ENCODE measurements at places on chromosomes 7 and 10.

DNA sequence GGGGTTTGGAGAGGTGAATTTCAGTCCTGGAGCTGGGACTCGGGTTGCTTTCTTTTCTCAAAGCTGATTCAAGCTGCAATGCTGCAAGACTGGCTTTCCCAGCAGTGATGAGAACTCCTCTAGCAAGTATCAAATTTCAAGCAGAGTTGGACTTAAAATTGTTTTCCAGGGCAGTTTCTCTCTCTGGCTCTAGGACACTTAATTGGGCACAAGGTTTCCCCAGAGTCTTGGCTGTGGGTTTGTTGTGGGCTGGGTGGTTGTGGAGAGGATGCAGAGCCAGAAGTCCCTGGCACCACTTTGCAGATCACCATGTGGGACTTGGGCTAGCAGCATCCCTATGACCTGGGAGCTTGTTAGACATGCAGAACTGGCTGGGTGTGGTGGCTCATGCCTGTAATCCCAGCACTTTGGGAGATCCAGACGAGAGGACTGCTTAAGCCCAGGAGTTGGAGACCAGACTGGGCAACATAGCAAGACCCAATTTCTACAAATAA lies 16.8 kb downstream of the AKR1B15 start:
- no peak for DNase-seq

DNA sequence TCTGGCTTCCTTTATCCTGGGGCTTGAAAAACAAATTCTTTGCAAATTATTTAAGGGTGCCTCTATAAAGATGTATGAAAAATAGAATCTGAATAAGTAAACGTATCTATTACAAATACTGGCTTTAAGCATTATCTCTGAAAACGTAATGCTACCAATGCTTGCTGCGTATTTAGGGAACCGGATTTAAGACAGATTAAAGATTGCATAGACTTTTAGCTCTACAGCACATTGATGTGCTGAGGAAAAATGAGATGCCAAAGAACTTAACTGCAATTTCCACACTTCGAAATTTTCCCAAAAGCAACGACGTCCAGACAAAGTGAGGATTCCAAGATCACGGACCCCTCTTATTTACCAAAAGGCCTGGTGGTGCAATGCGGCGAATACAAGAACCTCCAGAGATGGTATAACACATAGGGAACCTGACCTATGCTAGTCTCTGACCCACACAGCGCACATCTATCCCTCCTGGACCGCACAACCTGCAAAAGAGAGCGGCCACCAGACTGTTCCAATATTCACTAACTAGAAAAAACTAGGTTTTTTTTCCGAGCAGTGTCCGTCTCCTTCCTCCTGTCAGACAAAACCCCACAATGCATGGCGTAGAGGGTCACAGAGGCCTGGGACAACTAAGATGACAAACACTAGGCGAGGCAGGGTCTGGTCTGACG lies 34.3 kb upstream of the PHF14 start:
- no peak for DNase-seq

DNA sequence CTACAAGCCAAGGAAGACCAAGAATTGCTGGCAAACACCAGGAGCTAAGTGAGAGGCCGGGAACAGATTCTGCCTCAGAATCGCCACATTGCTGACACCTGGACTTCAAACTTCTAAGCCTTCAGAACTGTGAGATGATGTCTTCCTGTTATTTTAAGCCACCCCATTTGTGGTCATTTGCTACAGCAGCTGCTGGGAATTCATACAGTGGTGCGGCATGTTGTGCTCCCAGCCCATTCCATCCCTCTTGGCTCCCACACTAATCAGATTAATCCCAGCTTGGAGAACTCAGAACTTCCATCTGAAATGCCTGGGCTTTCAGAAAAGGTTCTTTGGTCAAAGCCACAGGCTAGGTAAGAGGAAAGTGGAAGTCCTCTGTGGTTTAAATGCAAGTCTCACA lies 24.9 kb downstream of the TCAF1 start:
- DNase-seq: no peak

- peak; percentile 47 for DNase-seq
Observed at GRCh38 chr7:25180946-25181345, 47.3 kb downstream of the NPVF start.

GRCh38 chr10:31457858-31458257 lies 138.8 kb downstream of the ZEB1 start:
- no peak for DNase-seq

GRCh38 chr7:54426406-54426805 lies 115.8 kb upstream of the VSTM2A start:
- no peak for DNase-seq

DNA sequence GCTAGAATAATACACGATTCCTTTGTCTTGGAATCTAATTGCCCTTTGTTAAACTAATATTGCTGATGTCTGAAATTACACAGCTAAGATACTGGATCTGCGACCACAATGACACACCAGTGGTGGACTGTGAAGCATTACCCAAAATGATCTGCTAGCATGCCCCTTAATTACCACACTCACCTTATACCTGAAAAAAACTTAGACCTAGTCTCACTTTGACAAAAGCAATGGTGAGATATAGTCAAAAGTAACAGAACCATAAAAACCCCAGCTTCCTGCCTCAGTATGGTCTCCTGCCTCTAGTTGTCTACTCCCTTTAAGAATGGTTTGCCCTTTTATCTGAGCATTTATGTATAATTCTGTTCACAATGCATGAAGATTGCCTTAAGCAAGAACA lies 20.8 kb upstream of the ERVW-1 start:
- no peak for DNase-seq

- DNase-seq: no peak
Observed at GRCh38 chr7:49422564-49422963, 350.9 kb upstream of the VWC2 start.

DNA sequence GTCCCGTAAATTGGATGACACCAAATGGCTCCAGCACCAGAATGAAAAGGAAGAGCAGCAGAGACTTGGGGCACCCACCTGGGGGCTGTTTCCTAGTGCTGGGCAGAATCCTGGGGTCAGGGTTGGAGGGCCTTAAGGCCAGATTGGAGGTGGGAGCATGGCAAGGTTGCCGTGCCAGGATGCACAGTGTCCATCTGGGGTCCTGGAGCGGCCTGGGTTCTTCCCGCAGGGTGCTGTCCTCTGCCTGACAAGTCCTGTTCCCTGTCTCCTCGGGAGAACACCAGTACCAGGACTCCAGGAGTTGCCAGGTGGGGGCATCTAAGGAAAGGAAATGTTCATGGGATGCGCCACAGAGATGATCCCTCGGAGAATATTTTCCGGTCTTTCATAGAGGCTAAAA lies 42.8 kb downstream of the MGMT start:
- no peak for DNase-seq
